ENCODE measurements at places on chromosomes 4 and X.

DNA sequence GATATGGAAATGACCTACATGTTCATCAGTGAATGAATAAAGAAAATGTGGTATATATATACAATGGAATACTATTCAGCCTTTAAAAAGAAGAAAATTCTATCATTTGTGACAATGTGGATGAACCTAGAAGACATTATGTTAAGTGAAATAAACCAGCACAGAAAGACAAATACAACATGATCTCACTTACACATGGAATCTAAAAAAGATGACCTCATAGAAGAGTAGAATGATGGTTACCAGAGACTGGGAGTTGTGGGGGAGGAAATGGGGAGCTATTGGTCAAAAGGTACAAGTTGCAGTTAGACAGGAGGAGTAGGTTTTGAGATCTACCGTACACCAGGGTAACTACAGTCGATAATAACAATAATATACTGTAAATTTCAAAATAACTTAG is 51.5 kb downstream of the WNK3 start:
- no peak for DNase-seq

GRCh38 chr4:3707423-3708102 is 58.6 kb upstream of the ADRA2C start:
- DNase-seq = no peak

DNA sequence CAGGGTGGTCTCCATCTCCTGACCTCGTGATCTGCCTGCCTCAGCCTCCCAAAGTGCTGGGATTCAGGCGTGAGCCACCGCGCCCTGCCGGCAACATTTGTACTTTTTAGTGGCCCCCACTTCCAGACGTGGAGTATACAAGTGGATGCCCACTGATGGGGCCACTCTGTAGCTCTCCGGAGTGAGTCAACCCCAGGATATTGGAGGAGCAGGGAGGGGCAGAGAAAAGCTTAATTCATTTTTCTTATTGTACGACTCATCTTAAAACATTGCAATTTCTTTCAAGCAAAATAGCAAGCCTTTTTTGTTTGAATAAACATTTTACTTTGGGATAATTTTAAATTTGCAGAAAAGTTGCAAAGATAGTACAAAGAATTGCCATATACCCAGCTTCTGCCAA is 34.6 kb downstream of the FAM9C start:
- no peak for DNase-seq

- no peak for DNase-seq
Measured at GRCh38 chrX:53438174-53438831, 4.1 kb upstream of the HSD17B10 start.

- DNase-seq = no peak
Measured at GRCh38 chr4:8146157-8146556, 12.5 kb downstream of the ABLIM2 start.

DNA sequence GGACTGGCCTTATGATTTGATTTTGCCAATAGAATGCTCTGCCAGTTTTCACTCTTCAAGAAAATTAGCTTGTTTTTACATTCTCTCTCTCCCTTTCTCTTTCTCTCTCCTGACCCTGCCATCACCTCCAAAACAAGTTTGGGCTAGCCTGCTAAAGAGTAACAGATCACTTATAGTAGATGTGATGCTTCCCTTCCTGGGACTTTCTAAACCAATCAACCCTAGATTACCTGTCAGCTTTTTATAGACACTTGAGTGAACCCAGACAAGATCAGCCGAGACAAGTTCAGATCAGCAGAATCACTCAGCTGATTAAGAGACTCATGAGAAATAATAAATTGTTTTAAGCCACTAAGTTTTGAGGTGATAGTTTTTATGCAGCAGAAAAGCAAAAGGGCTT is 521.2 kb downstream of the ANKRD50 start:
- DNase-seq = no peak
